ENCODE measurements at places on chromosomes 7 and 10.
A peak's percentile ranks its signal among the peaks of the same experiment; 100 is the strongest.

DNA sequence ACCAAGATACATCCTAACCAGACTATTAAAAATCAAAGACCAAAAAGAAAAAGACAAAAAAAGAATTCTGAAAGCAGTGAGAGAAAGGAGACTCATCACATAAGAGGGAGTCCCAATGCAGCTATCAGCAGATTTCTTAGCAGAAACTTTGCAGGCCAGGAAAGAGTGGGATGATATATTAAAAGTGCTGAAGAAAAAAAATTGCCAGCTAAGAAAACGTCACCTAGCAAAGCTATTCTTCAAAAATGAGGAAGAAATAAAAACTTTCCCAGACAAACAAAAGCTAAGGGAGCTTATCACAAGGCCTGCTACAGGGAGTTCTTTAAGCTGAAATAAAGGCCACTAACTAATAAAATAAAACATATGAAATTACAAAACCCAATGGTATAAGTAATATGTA is 40.5 kb upstream of the CDK6 start:
- DNase-seq, result no peak

GRCh38 chr10:91689731-91690168 is 56.9 kb upstream of the PPP1R3C start:
- DNase-seq, result peak; percentile 64

- no peak for DNase-seq
Measured at GRCh38 chr10:60335708-60336107, 54.0 kb downstream of the ANK3 start.

- peak; percentile 47 for DNase-seq
Measured at GRCh38 chr7:12706900-12707536, 19.6 kb downstream of the ARL4A start.

GRCh38 chr7:155507576-155507975 is 38.8 kb downstream of the CNPY1 start:
- no peak for DNase-seq

DNA sequence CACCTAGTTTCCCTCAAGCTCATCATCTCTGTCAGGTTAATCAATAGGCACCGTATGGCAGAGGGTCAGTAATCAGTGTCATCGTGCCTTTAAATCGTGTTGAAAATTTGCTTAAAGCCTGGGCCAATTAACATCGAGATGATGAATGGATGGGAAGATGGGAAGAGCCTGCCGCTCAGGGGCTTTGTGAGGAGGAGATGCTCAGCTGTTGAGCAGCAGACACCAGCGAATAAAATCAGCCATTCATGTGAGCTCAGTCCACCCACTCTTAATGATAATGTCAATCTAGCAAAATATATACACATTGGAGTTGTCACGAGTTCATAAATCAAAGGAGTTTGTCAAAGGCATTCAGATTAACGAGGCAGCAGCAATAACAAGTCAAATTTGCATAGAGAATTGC is 97.7 kb downstream of the BTRC start:
- DNase-seq, result no peak

GRCh38 chr10:122096705-122097104 is 107.7 kb downstream of the TACC2 start:
- no peak for DNase-seq

- DNase-seq, result no peak
Measured at GRCh38 chr10:29295813-29296212, 6.9 kb downstream of the LYZL1 start.

GRCh38 chr10:85012305-85012704 is 683.9 kb downstream of the CCSER2 start:
- DNase-seq, result no peak

- DNase-seq, result no peak
Measured at GRCh38 chr10:115898242-115898641, 374.8 kb downstream of the GFRA1 start.

DNA sequence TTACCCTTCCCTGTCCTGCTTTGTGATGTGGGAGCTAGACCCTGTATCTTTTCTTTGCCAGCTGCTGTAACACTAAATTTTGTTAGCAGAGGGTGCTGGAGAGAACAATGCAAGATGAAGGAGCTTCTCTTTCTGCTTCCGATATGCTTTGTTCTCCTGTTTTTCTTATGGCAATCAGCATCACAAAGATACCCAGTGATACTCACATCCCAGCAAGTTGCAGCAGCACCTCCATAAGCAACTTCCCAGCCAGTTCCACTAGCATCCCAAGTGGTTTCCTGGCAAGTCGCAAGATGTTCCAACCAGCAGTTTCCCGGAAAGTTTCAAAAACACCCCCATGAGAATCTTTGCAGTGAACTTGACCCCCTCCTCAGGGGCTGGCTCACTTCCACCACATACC is 148.6 kb downstream of the IMMP2L start:
- DNase-seq, result no peak

DNA sequence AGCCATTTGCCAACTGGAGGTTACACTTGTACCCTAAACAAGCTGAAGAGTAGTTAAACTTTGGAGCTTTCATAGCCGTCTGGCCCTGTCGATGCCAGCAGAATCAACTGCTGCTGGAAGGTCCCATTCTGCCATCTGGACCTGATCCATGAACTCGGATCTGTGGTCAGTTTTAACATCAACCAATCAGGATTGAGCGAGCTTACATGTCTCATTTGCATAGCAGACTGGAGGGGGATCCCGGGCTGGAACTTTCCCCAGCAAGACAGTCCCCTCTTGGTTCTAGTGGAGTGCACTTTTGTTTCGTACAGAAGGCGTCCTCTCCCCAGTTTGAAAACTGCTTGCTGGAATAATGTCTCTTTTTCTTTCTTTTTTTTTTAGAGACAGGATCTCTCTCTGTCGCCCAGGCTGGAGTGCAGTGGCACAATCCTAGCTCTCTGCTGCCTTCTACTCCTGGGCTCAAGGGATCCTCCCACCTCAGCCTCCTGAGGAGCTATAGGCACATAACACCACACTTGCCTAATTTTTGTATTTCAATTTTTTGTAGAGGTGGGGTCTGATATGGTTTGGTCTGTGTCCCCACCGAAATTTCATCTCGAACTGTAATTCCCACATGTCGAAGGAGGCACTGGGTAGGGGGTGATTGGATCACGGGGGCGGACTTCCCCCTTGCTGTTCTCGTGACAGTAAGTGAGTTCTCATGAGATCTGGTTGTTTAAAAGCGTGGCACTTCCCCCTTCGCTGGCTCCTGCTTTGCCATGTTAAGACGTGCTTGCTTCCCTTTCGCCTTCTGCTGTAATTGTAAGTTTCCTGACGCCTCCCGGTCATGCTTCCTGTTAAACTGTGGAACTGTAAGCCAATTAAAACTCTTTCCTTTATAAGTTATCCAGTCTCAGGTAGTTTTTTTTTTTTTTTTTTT is 42.8 kb upstream of the SEPHS1 start:
- DNase-seq, result no peak

- DNase-seq, result peak; percentile 29
Measured at GRCh38 chr10:4051011-4051640, 266.1 kb upstream of the KLF6 start.

DNA sequence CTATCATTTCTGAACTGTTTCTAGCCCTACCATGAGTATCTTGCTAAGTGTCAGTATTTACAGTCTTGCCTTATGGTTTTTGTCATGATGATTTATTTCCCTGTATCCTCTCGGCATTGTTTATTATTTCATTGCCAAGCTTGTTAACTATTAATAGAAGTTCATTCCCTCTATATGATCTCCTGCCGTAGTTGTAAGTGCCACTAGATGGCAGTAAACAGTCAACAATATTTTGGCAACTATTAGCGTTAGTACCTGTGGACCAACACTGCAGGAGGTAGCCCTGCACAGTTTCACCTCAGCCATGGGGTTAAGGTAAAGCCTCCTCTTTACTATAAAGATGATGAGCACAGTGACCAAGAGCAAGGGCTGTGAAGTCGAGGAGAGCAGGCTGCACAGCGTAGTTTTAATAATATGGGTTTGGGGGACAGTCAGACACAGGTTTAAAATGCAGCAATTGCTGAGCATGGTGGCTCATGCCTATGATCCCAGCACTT is 26.1 kb upstream of the CCNJ start:
- peak; percentile 54 for DNase-seq

GRCh38 chr10:124106241-124106879 is 13.0 kb upstream of the CHST15 start:
- DNase-seq, result peak; percentile 56

GRCh38 chr10:86229376-86229775 is 137.2 kb downstream of the GRID1 start:
- DNase-seq, result peak; percentile 37

- no peak for DNase-seq
Measured at GRCh38 chr7:134396031-134396430, 62.9 kb downstream of the AKR1B1 start.

DNA sequence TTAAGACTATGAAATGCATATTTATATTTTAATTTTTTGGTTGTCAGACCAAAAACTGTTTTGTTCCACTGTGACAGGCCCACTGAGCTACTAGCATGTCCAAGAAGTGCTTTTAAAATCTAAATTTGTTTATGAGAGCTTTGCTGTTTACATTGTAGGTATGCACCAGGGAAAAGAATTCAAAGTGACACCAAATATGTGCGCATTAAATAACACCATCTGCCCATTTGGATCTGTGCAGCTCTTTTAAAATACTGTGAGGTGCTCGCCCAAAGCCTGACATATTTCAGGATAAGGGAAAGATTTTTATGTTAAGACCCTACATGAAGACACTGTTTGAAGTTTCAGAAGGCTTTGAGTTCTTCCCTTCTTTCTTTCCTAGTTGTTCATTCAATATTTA is 162.9 kb downstream of the ST7 start:
- DNase-seq, result no peak

- peak; percentile 91 for DNase-seq
Measured at GRCh38 chr7:31122649-31123058, 70.5 kb downstream of the ADCYAP1R1 start.

GRCh38 chr7:101300465-101301376 is 20.9 kb downstream of the IFT22 start:
- no peak for DNase-seq

GRCh38 chr10:64468219-64468618 is 947.0 kb downstream of the REEP3 start:
- no peak for DNase-seq

DNA sequence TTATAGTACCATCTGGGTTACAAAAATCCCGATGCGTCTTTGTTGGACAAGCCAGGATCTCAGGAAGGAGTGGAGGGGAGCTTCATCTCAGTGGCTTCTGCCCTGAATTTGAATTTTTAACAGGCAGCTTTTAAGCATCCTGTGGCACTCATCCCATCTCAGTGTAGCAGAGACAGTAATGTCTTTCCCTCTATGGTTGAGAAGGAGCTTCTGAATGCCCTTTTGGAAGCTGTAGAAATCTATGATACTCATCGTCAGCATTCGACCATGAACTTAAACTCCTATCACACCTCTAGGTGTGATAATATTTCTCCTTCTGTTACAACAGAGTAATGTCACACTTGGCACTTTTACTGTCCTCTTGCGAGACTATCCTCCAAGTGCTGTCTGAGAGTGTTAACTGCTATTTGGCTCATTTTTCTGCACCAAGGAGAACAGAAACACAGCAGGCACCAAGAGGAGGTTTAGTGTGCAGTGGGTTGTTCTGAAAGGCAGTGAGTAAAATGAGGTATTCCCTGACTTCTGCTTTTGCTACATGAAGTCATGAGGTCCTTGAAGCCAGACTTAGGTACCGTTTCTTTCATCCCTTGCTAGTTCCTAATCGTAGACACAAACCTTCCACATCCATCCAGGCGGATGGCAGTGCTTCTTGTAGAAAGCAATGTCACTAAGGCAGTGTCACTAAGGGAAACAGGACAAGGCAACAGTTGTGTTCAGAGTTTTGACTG is 177.4 kb downstream of the CELF2 start:
- DNase-seq, result no peak

GRCh38 chr10:77281719-77282118 is 355.9 kb downstream of the KCNMA1 start:
- DNase-seq, result no peak

GRCh38 chr10:15571575-15571974 is 148.1 kb downstream of the ITGA8 start:
- DNase-seq, result no peak

- DNase-seq, result peak; percentile 82
Measured at GRCh38 chr7:39749177-39749576, 125.8 kb downstream of the RALA start.

DNA sequence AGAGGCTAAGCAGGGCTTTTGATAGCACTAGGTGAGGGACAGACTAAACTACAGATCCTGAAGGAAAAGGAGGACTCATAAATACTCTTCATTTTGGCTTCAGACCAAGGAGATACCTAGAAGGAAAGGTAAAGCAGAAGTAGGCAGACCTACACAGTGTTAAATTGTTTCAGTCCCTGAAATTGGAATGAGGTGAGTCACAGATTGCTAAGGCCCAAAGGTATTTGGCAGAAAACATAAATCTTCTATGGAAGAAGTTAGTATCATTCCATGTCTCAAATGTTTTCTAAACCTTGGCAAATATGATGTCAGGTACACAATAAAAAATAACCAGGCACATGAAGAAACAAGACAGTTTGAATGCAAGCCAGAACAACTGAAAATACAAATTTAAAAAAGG is 30.0 kb downstream of the MTERF1 start:
- peak; percentile 64 for DNase-seq
